ENCODE measurements at places on chromosomes 4 and X.

- no peak for DNase-seq
Observed at GRCh38 chrX:153450114-153450948, 4.5 kb upstream of the TREX2 start.

DNA sequence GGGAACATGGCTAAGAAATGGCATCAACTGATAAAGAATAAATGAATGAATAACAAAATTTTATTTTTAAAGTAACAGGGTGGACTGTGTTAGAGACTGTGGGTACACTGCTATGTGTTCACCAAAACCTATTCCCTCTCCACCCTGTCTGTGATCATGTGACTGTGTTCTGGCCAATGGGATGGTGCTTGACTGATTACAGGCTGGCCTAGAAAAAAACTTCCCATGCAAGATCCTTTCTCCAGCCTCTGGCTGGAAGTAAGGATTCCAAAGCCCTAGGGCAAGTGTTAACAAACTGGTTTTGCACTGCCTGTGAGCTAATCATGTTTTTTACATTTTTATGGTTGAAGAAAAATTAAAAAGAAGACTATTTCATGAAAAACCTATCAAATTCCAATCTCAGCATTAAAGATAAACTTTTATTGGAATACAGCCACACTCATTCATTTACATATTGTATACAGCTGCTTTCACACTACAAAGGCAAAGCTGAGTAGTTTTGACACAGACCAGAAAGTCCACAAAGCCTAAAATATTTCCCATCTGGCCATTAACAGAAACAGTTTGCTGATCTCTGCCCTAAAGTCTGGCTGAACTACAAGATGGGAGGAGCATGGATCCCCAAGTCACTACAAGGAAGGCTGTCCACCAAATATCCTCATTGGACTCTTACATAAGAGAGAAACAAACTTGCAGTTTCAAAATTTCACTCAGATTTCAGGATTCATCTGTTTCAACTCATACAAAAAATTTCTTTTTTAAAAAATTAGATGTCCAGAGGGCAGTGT, 133.2 kb downstream of the ARHGAP6 start:
- DNase-seq, result no peak

- DNase-seq, result no peak
Observed at GRCh38 chr4:158189422-158189821, 16.6 kb upstream of the GASK1B start.

DNA sequence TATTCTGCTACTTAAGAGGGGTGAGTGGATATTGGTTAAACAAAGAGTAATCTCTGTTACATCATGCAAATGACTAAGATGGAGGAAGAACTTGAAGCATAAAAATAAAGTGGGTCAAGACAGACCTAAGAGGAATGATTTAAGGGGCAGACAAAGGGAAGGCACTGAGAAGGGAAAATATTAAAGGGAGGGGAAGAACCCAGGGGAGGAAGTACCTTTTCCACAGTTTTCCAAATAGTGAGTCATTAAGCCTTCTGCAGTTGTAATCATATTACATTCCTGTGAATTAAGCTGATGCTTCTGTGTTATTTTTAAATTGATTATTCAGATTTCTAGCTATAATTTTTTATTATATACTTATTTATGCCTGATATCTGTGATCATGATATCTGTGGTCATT, 253.3 kb downstream of the CENPC start:
- no peak for DNase-seq

GRCh38 chr4:25788703-25789238, 74.0 kb downstream of the SEL1L3 start:
- DNase-seq, result no peak

GRCh38 chrX:11446949-11447348, 153.7 kb downstream of the AMELX start:
- no peak for DNase-seq

GRCh38 chr4:122671919-122672490, 51.1 kb upstream of the IL21 start:
- DNase-seq, result no peak

DNA sequence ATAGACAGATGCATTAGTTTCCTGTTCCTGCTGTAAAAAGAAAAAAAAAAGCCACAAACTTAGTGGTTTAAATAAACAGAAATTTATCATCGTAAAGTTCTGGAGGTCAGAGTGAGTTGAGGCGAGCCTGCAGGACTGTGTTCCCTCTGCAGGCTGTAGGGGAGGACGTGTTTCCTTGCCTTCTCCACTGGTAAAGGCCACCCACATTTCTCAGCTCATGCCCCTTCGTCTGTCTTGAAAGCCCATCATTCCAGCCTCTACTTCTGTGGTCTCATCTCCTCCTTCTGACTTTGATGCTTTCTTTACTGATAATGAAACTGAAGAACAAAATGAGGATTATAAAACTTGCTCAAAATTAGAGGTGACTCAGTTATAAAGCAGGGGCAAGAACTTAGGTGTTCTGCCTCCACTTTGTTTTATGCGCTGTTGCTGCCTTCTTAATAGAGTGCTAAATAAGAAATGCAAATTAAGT, 143.0 kb downstream of the STIM2 start:
- DNase-seq, result no peak

GRCh38 chr4:168847771-168848502, 162.1 kb downstream of the CBR4 start:
- DNase-seq, result no peak

DNA sequence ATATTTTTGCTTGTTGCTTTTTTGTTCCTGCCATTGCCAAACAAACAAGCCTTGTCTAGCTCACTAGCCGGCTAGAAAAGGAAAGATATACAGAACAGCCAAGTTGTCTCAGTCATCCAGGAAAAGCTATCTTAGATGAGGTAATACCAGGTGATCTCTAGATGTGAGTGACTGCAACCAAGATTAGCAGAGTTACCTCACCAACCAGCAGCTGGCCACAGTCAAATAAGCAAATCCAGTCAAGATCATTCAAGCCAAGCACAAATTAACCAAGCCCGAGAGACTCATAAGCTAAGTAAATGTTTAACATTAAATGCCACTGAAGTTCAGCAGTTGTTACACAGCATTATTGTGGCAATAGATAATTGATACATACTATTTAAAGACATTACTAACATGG, 108.6 kb downstream of the CENPC start:
- no peak for DNase-seq

- DNase-seq, result no peak
Observed at GRCh38 chrX:66050140-66050569, 10.3 kb upstream of the VSIG4 start.

DNA sequence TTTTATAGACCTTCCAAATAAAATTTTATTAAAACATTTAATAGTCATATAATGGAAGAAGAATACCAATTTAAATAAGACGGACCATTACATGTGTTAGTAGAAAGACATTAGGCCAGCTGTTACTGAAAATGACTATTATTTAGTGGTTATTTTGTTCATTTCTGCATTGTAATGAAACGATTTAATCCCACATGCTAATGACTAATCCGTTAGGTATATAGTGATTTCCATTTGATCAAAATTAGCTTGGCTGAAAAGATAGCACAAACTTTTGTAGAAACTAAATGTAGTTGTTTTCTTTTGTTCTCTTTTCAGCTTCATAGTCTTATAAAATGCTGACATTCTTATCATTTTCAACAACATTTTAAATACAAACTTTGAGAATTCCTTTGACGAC, 556.1 kb upstream of the TENM3 start:
- no peak for DNase-seq

GRCh38 chr4:3010577-3010976, 47.2 kb downstream of the GRK4 start:
- no peak for DNase-seq

- no peak for DNase-seq
Observed at GRCh38 chr4:1559896-1560650, 124.0 kb downstream of the FAM53A start.
